ENCODE measurements at places on chromosomes 1 and 21.

- no peak for DNase-seq
These were observed 720.4 kb upstream of the ADGRL4 start for GRCh38 chr1:79726911-79727310.

GRCh38 chr1:220129479-220130210, 35.7 kb downstream of the IARS2 start:
- DNase-seq, result no peak

DNA sequence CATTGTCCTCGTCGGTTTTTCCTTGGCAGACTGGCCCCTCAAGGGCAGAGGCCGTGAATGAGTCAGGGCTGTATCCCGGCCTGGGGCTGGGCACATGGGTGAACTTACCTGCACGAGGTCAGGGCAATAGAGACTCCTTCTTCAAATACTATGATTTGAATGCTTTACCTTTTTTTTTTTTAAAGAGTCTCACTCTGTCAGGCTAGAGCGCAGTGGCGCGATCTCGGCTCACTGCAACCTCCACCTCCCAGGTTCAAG, 5.0 kb downstream of the LAPTM5 start:
- DNase-seq, result no peak

- DNase-seq, result no peak
These were observed 77.4 kb downstream of the CCDC18 start for GRCh38 chr1:93257889-93258288.

DNA sequence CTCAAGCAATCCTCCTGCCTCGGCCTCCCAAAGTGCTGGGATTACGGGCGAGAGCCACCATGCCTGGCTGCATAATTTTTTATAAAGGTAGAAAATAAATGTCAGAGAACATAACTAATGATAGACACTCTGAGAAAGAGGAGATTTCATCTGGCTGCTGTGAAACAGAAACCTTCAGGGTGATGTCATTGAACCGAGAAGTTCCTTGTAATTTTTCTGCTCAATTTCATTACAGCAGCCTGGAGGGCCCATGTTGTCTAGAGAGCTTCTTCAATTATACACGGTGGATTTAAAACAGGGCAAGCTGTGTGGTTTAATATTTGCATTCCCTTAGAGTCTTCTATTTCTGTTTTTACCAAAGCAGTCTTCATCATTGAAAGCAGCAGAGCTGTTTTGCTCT, 64.3 kb upstream of the MORC3 start:
- no peak for DNase-seq

GRCh38 chr1:86703696-86704457, 499 bp upstream of the SH3GLB1 start:
- DNase-seq, result no peak

DNA sequence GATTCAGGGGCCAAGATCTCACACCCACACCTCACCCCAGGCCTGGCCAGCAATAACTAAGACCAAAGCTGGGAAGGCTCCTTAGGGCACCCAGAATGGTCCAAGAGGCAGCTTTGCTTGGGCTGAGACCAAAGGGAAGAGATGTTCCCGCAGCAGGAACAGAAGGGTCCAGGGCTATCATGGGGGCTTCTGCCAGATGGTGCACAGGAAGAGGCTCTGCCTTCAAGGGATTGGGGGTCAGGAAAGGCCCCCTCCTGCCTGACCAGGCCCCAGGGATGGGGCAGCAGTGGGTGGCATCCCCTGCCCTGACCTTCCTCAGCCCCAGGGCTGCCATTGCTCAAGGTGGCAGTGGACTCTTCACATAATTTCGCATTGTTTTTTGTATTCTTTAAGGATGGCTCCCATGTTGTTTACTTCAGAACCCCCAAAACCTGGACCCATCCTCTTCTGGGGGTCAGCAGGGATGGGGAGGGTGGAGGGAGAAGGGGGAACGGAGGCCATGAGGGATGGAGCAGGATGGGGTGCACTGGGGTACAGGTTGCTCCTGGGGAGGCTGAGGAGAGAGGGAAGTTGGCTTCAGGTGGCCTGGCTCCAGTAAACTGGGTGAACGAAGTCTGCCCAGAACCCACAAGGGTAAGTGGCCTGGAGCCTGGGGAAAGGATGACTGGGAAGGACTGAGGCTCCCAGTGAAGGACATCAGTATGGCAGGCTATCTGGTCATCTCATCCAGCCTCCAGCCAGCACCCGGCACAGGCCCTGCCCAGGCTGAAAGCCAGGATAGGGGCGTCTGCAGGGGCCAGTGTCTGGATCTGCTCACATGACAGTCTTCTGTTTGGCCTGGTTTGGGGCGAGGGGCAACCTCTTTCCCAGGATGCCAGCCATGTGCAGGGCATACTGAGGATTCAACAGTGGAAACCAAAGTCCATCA, 2.6 kb upstream of the NADK start:
- no peak for DNase-seq

Measured in hematopoietic multipotent progenitor cell (in vitro differentiated cells).